Suppressor macrophage treated with lipopolysaccharide for 1 hour (primary cell): ENCODE measurements at places on chromosomes 1 and 21.

DNA sequence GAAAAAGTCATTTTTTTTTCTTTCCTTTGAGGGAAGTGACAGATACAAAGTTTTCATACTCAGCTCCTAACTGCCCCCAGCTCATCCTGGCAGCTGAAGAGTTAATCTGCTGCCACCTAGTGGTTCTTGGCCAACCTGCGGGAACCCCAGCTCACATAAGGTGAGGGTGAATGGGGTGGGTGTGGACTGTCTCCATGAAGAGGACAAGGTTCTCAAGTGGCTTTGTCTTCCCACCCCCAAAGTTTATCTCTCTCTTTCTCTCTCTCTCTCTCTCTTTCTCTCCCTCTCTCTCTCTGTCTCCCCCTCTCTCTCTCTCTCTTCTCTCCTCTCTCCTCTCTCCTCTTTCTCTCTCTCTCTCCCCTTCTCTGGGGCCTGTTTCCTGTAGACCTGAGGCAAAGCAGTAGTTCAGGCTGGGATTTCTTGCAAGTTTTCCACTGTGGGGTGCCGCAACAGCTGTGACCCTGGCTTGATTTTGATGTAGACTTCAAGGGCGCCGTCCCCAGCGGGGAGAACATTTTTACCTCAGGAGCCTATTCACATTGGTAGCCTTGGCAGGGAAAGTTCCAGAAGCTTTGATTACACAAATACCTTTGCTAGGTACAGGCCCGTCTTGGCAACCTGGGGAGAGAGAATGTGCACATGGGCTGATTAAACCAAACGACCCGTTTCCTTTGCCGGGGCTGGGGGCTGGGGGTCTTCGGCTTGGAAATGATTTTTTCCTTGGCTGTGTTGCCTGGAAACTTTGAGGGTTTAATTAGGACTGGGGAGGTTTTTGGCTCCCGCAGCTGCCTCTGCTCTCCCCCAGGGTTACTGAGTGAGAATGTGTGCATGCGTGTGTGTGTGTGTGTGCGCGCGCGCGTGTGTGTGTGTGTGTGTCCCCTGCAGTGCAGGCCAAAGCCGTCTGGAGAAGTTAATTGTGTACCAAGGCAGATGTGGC is 135.9 kb downstream of the TM2D1 start:
- peak; percentile 70 for DNase-seq

DNA sequence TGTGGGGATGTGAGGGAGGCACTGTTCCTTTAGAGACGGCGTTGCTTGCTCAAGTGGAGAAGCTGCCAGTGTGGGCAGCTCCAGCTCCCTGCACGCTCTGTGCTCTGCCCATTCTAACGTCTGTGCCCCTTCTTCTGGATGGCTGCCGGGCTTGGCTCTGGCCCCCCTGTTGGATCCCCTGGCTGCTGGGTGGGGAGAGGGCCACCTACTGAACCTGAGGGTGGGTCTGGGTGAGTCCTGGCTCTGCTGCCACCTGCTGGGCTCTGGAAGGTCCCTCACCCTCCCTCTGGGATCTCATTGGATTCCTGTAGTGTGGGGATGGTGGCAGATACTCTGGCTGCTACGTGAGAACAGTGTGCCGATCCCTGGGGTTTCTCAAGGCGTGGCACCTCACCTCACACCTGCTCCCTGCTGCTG is 5.0 kb downstream of the PFKL start:
- DNase-seq = peak; percentile 44

GRCh38 chr1:19445417-19446342 is 39.7 kb downstream of the CAPZB start:
- DNase-seq = peak; percentile 60

GRCh38 chr1:47611992-47612391 is 174.1 kb downstream of the FOXD2 start:
- DNase-seq = no peak

DNA sequence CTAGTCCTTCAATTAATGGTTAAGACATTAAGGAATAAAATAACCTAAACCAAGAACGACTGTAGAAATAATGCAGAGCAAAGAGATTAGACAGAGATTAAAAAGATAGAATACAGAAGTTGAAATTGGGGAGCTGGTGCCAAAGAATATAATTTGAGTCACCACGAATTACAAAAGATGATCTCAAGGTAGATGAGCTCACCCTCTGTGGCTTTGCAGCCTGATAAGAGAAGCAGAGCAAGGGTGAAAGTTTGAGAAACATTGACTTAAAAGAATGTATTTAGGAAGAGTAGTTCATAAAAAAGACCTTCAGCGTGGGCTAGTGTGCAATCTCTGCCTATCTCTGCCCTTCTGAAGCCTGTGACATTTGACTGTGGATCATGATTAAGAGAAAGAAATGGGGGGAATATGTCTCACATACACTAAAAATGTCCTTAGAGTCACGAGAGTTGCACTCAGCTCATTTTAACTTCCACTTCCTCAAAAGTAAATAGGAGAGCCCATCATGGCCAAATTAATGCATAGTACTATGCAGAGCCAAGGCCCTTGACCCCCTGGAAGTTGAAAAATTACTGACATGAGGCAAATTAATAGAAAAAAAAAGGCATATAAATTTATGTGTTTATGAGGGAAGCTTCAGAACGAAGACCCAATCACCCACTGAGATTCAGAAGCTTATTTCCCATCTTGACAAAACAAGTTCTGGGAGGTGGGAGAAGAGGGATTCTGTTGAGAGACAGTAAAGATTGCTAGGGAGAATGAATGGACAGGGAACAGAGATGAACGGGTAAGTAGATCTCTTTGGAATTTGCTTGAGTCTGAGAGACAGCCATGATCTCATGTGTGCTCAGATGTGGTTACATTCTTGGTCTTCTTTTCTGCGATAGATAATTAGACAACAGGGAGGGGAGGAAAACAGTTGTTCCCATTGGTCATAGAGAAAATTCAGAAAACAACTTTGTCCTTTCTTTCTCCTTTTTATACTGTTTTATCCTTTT is 395.4 kb upstream of the LRRC7 start:
- peak; percentile 0 for DNase-seq

GRCh38 chr1:185566995-185567394 is 167.2 kb upstream of the HMCN1 start:
- DNase-seq = peak; percentile 32

DNA sequence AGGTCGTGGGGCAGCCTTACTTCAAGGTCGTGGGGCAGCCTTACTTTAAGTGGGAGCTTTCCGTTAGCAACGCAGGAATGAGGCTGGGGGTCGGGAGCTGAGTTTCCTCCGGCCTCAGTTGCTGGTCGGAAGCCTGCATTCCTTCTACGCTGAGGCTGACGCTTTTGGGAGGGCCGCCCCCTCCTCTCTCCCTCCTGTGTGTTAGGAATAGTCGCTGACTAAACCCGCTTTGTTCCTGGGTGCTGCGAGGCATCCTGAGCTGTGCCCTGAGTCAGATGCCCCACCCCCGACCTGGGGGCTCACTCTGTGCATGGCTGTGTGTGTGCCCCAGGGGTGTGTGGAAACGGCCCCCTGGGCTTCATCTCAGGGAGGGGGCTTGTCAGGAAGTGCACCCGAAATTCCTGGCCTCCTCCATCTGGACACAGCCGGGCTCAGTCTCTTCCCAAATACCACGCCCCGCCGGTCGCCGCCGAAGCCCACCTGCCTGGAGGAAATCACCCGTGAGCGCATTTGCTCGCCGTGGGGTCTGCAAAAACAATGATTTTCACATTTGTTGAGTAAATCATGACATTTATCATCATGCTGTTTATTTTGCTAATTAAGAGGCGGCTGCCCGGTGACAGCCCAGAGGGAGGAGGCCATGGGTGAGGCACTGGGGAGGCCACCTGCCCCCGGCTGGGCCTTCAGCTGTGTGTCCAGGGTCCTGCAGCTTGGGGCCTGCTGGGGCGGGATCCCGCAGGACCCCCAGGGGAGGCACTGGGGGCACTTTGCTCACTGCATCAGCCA is 121.4 kb downstream of the PRDM16 start:
- no peak for DNase-seq

GRCh38 chr1:198258491-198258890 is 101.7 kb downstream of the NEK7 start:
- no peak for DNase-seq

- no peak for DNase-seq
Measured at GRCh38 chr1:41239988-41240610, 2.0 kb downstream of the SCMH1 start.

DNA sequence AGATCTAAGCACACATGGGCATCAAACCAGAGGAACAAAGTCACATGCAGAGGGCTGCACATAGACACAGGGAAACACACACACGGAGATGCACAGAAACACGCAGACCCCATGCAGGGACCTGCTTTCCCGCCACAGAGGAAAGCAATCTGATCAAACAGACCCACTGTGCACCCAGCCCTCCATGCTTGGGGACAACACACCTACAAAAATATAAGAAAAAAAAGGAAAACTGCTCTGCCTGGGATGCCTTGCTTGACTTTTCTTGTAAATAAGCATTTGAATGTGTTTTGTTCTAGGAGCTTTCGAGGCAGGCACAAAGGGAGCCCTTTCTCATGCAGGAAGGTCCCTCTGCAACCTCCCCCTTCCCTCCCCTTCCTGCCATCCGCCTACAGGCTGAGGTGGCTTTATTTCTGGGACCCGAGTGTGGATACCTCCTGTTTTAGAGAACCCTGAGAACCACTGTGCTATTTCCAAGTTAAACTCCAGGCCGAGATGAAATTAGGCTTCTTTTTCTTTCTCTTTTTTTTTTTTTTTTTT is 3.5 kb upstream of the ICMT start:
- DNase-seq = no peak

DNA sequence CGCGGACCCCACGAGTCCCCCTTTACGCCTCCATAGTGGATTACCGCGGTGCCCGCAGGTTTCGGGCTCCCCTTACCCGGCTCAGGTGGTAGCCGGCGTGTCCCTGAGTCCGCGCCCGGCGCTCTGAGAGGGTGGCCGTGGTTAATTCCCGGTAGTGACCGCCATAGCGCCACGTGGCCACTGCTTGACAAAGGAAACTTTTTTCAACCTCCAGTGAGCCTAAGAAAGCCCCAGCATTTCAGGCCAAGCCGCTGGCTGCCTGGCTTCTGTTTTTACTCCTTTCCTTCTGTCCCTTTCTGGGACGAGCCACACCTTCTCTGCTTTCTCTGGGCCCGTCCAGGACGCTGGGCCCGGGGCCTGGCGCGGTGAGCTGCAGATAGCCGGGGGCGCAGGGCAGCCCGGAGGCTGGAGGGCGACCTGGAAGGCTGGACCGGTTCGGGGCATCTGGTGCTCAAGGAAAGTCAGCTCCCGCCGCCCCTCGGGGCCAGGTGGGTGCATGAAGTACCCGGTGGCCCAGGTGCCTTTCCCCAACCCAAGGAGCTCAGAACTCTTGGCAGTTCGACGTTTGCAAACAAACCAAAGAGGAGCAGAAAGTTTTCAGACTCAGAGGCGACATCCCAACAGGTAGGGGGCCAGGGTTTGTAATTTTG is 540 bp upstream of the C1orf198 start:
- peak; percentile 69 for DNase-seq

DNA sequence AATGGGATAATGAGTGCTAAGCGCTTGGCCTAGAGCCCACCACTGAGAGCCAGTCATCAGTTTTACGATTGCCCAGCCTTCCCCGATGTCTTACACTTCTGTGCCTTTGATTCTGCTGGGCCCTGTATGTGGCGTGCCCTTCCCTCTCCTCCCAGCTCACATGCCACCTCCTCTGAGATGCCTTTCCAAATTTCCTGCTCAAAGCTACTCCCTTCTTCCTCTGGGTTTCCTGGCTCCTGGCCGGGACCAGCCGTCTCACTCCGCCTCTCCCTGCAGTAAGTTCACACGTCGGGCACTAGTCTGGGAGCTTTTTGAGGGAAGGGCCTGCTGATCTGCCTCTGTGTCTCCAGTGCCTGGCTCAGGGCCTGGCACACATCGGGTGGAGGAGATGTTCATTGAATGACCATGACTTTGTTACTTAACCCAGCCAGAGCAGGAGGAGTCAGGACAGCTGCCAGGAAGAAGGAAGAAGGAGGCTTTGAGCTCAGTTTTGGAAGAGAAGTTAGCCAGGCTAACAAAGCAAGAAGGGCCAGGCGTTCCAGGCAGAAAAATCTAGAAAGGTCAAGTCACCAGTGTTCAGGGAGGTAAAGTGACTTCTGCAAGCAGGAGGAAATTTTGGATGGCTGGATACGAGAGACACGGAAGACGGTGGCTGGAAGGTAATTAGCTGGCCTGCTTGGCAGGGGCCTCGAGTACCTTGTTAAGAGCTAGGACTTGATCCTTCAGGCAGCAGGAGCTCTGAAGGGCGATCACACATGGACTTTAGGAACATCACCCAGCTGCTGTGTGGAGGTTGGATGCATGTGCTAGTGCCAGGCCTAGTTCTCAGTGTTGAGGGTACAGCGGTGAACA is 63.6 kb downstream of the EPHB2 start:
- no peak for DNase-seq

- peak; percentile 55 for DNase-seq
Measured at GRCh38 chr1:156705321-156705917, at the start of gene CRABP2. Gene CRABP2, minus strand, starts transcription at chr1:156705583. Its CDS starts 137 bp downstream, at chr1:156705446.

- no peak for DNase-seq
Measured at GRCh38 chr1:224213438-224214119, 30.5 kb downstream of the DEGS1 start.

GRCh38 chr1:173628888-173629287 is 6.2 kb upstream of the TEX50 start:
- no peak for DNase-seq

- peak; percentile 75 for DNase-seq
Measured at GRCh38 chr1:149884433-149885338, 14.7 kb upstream of the BOLA1 start.

GRCh38 chr1:233479110-233479890 is 134.6 kb upstream of the KCNK1 start:
- no peak for DNase-seq

- no peak for DNase-seq
Measured at GRCh38 chr1:211349741-211350140, 23.1 kb downstream of the TRAF5 start.

DNA sequence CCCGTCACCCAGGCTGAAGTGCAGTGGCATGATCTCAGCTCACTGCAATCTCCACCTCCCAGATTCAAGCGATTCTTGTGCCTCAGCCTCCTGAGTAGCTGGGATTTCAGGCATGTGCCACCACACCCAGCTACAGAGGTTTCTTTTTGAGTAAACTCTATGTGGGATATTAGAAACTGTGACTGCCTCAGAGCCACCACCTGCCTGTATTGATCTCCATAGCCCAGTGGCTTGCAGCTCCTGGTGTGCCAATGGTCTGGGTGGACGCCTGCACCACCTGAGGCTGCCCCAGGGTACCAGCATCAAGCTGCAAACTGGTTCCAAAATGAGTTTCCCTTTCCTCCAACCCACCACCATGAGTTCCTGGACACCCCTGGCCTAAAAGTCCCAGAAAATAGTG is 89.7 kb upstream of the SLC44A3 start:
- DNase-seq = no peak

GRCh38 chr1:97174039-97174704 is 452.6 kb downstream of the PTBP2 start:
- no peak for DNase-seq

- DNase-seq = no peak
Measured at GRCh38 chr1:200473698-200474371, 64.0 kb upstream of the ZNF281 start.

DNA sequence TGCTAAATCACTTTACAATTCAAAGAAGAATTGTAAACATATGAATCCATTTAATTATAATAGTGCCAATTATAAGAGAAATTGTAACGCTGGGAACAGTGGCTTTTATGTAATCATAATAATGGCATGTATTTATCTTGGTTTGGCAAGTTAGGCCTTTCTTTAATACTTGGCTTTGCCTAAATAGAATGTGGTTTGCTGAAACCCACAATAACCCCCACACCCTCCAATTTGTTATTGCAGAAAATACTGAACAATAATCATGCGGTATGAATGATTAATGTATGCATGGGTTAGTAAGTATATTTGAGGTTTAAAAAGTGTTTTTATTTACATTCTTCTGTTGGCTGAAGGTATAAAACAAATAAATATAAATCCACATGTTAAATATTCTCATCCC is 138.2 kb downstream of the NFIA start:
- no peak for DNase-seq

GRCh38 chr1:3079381-3080052 is 10.5 kb downstream of the PRDM16 start:
- no peak for DNase-seq

- no peak for DNase-seq
Measured at GRCh38 chr1:76294482-76295194, 220.1 kb downstream of the ST6GALNAC3 start.
